NCI-H69 (cell line): ENCODE measurements at places on chromosomes 4 and X.

GRCh38 chrX:28491941-28492340 is 95.3 kb upstream of the IL1RAPL1 start:
- no peak for DNase-seq

GRCh38 chrX:78307665-78308064 is 19.7 kb downstream of the CYSLTR1 start:
- DNase-seq = no peak

DNA sequence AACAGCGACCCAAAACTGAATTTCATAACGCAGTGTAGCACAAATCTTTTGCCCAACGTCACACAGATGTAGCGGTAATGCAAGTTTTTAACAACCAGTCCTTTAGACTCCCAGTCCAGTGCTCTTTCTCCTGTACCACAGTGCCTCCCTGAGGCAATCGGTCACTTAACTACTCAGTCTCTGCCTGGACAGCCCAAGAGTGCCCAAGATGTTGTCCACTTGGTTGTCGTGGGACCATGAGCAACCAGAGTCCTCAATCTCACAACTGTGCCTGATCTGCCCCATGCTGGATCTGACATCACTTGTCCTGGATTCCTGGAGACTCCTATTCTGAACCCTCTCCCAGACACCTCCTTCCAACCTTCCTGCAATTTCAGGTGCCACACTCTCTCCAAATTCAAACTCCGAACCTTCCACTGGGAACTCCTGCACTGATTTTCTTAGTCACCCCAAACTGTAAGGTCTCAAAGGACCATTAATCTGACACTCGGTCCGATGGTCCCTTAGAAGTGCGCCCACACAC is 702 bp downstream of the MMGT1 start:
- DNase-seq = peak; percentile 48

- DNase-seq = no peak
These were observed 361.7 kb upstream of the FAT1 start for GRCh38 chr4:187085339-187085738.

DNA sequence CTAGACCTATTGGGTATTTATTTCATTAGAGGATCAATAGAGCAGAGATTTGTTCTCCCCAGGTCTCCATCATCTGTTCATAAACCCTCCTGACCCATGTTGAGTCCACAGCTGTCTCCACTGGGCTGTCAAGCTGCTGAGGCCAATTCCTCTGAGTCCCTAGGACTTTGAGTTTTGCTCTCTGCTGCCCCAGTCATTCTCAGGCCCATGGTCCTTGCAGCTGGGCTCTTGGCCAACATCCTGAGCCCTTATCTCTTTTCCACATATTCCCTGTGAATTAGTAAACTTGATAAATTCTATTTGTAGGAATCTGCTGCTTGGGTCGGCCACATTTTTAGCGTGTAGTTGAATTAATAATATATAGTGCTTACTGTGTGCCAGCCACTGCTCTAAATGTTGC is 41.9 kb downstream of the FHL1 start:
- DNase-seq = no peak

DNA sequence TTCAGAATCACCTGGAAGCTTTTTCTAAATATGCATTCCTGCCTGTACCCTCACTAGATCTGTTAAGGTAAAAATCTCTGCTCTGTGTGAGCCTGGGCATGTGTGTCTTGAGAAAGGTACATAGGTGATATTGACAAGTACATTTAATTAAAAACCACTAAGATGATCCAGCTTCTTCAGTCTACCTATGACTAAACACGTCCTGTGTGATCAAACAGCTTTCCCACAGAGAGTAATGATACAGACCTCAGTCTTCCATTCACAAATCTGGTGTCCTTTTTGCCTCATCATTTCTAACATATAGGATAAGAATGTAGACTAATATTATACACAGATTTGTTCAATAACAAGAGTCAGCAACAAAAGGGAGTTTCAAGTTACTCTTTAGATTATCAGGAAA is 42.6 kb downstream of the GALNT7 start:
- peak; percentile 57 for DNase-seq

- no peak for DNase-seq
These were observed 28.1 kb downstream of the KLHL8 start for GRCh38 chr4:87192145-87192919.

GRCh38 chrX:102154900-102155805 is 624 bp downstream of the BEX5 start:
- DNase-seq = no peak

DNA sequence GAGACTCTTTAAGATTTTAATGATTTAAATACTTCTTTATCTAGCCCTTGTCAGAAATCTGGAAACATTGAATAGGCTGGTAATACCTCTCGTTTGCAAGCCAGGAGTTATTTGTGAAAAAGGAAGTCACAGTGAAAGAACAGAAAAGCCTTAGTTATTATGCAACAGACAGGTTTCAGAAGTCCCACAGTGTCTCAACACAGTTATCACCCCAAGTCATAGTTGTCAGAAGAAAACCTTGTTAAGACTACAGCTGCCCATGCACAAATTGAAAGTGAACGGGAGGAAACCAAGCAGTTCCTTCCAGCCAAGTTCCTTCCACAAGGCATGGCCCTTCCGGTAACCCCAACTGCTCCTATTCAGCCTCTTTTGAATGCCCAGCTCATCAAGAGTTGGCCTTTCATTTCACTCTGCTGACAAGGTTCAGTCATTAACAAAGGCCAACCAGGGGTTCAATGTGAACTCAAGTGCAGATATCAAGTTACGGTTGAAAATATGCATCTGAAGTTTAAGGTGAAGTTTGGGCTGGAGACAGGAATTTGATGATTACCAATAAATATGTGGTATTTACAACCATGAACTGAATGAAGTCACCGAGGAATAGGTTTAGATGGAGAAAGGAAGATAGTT is 15.6 kb downstream of the ALPK1 start:
- DNase-seq = no peak

DNA sequence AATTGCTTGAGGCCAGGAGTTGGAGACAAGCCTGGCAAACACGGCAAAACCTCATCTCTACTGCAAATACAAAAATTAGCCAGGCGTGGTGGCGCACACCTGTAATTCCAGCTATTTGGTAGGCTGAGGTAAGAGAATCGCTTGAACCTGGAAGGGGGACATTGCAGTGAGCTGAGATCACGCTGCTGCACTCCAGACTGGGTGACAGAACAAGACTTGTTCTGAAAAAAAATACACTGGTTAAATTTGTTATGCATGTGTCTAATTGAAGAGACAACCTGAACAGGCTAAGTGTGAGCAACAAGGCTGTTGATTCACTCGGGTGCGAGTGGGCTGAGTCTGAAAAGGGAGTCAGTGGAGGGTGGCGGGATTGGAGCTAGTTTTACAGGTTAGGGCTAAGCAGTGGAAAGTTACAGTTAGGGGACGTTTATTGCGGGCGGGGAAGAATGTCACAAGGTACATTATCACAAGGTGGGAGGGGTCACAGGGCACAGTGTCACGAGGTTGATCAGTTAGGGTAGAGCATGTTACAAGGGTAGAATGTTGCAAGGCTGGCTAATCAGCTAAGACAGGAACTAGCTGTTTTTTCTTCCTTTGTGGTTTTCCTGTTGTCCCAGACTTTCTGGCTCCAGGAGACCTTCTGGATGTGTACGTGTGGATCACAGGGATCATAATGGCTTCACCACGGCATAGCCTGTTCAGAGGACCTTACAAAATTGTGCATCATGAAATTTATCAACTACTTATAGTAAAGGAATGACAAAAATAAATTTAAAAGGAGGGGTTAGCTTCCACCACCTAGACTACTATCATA is 115.8 kb downstream of the NAA11 start:
- DNase-seq = peak; percentile 43

DNA sequence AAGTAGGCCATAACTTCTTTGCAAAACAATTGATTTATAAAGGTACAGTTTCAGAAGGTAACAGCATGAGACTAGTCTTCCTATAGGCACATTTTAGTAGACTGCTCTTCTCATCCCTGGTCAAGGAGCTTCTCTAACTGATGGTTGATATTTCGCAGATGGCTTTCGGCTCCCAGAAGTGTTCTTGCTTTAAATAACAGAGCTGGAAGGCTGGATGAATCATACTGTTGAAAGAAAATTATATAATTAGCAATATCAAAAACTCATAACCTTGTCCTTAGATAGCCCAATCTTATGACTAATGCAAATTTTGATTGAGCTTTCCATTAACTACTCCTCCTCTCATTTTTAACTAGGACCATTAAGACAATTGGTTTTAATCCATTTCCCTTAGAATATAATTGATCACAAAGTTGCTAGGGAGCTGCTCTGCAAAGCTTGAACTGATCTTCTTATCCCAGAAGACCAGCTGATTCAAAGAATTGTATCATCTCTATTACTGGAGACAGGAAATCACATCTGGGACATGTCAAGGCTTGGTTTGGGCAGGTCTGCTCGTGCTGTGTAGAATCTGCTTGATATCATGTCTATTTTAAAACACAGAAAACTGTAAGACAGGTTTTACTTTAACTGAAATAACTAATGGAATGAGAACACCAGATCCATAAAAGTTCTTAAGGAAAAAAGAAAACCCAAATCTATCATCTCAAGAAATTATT is 38.6 kb downstream of the CENPU start:
- DNase-seq = no peak

DNA sequence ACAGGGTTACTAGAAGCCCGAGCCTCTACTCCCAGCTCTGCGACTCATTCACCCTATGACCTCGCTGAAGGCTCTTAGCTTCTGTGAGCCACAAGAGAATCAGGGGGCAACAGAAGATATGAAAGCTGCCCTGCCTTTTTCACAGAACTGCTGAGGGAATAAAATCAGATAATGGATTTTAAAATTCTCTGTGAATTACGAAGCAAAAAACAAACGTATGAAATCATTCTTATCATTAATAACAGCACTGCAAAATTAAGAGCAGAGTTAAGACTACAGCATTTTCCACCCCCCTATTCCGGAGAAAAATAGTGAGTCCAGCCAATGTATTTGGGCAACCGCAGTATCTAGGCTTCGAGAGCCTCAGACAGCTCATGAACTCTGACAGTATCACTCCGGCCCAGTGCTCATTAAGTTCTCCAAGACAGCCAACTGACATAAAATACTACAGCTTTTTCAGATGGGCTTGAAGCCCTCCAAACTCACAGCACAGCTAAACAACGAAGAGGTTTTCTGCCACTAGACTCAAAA is 33.4 kb downstream of the AFAP1 start:
- peak; percentile 18 for DNase-seq

- DNase-seq = no peak
These were observed 47.0 kb downstream of the ASIC5 start for GRCh38 chr4:155819066-155819465.

- DNase-seq = no peak
These were observed 41.5 kb upstream of the YTHDC1 start for GRCh38 chr4:68391436-68391835.

DNA sequence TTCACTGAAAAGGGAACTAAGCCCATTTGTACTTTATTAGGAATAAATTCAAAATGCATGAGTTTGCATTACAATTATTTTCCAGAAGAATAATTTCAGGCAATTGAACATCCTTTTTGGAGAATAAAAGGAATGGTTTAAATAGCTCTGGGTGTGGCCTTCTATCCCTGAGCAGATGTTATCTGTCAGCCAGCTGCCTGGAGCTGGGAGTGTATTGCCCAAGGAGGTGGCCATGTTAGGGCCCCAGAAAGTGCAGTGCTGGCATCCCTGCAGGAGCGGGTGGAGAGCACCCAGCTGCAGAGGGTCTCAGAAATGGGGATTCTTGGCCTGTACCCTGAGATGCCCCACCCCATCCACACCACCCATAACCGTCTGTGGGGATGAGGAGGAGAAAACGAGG is 21.6 kb upstream of the VEGFD start:
- peak; percentile 20 for DNase-seq

DNA sequence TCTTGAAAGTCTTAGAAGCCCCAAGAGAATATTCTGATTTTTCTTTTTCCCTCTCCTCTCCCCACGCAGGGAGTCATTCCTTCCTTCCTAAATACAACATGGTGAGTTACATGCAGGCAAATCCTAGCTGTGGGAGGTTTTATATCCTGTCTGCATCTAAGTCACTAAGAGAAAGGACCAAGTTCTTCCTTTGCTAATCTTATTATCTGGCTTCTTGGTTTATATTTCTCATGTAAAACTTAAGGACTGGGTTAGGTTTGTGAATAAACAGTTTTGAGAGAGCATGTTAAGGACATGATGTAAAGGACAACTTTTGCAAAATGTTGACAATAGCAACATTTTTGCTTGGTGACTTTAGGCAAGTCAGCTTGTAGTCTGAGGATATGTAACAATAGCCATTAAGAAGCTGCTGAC is 5.1 kb upstream of the CXCL9 start:
- no peak for DNase-seq

DNA sequence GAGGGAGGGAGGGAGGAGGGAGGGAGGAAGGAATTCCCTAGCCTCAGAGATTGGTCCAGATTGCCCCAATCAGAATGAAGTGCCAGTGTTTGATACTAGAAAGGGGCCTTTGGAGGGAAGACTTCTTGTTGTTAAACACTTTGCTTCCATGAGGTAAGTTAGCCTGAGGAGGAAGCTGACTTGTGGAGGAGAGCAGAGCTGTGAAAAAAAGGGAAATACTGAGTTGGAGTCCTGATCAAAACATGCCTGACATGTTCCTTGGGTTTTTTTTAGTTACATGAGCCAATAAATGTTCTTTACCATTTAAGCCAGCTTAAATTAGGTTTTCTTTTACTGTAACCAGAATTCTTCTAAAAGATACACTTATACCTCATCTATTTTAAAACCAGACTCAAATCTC is 57.6 kb downstream of the GSX2 start:
- DNase-seq = no peak

DNA sequence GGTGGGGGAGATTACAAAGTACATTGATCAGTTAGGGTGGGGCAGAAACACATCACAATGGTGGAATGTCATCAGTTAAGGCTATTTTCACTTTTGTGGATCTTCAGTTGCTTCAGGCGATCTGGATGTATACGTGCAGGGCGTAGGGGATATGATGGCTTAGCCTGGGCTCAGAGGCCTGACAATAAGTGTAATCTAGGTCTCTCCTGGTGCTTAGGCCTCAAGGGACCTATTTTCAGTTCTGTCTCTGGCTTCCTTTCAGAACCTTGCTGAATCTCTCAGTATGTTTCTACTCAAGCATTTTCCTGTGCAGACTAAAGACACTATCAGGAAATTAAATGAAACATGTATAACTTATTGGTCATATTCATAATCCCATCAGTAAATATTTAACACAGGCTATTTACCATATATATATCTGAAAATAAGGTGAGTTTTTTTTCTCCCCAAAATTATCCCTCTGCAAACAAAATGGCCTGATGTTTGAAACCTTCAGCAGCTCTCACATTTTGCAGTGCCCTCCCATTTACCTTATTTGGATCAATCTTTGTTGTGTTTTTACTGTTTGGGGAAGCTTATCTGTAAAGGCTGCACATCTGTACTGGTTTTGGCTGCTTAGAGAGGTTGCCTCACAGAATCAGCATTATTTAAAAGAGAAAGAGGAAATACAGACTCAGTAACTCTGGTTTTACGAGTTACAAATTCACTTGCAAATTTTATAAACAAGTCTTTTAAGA is 2.3 kb upstream of the ZCCHC4 start:
- DNase-seq = no peak

- DNase-seq = no peak
These were observed 135.3 kb downstream of the CPZ start for GRCh38 chr4:8727546-8728510.

DNA sequence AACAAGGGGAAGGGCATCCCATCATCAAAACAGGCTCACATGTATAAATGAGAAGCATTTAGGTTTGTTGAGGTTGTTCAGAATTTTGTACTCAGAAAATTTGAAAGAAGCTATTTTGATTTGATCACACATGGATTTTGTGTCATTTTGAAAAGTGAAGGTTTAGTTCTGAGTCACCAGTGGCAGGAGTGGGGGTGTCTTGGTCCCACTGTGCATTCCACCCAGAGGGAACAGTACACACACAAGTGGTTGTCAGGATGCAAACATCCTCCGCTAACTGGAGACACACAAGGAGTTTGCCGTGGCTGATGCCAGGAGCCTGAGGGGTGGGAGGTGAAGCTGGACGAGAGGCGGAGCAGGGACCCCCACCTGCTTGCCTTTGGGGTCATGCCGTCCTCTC is 198.2 kb upstream of the PSAPL1 start:
- no peak for DNase-seq
